WTC11 (cell line): ENCODE measurements at places on chromosomes 6 and 20. TPM values are rescaled to one million over a fixed set of nuclear protein-coding genes. Genes with fewer than 3 reads are reported as not detected.

The GABBR1 gene
- 82.5 to 107 TPM (median 83.0 TPM) in 3 replicates for total RNA-seq

- peak; percentile 77 for DNase-seq
These were observed 7.7 kb upstream of the ZNF334 start for GRCh38 chr20:46520976-46521579.

GRCh38 chr6:125753218-125753936 lies 3.9 kb downstream of the HEY2 start:
- DNase-seq = no peak

- no peak for DNase-seq
These were observed 747.2 kb downstream of the KHDRBS2 start for GRCh38 chr6:61538801-61539200.
